ENCODE measurements at places on chromosomes 1 and 21.
A peak's percentile ranks its signal among the peaks of the same experiment; 100 is the strongest.

- no peak for DNase-seq
Measured at GRCh38 chr1:180695282-180695681, 63.5 kb downstream of the XPR1 start.

DNA sequence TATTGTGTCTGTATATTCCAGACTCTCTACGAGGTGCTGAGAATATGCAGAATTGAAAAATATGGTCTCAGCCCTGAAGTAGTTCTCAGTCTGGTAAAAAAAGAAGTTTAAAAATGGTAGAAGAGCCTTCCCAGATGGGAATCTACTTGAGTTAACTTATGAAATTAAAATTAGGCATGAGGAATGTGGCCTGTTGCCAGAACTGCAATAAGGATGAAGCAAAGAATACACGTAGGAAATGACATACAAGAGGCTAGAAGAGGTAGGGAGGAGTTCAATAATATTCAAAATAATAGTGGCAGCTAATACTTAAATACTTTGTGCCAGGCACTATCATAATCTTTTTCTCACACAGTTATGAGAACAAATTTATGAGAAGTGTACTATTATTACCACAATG is 6.3 kb downstream of the ASPM start:
- no peak for DNase-seq

DNA sequence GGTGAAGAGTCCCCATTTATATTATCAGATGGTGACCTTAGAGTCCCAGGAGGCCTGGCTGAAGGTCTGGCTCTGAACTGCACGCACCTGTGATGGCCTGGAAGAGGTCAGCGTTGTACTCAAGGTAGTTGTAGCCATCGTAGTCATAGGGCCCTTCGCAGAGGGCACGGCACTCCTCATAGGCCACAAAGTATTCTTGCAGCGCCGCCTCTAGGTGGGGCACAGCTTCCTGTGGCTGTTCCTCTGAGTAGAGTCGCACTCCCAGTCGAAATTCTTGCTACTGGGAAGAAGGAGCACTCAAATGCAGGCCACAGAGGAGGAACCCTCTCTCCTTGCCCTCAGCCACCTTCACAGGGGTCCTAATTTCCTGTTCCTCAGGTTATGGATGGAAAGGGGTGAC is 7.7 kb downstream of the P3H1 start:
- no peak for DNase-seq

DNA sequence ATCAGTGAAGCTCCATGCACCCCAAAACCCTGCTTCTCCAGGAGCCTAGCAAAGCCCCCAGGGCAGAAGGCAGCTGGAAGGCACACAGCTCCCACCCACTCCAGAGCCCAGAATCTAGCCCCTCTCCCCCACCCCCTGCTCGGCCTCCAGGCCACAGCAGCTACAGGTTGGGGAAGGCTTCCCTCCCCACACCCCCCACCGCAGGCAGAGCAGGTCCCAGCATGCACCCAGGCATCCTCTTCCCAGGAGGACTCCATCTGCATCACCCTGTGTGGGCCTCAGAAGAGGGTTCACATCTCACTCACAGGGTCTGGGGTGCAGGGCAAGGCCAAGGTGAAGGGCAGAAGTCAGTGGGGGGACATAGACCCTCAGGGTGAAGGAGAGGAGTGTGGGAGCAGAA is 719 bp downstream of the S100A14 start:
- no peak for DNase-seq

GRCh38 chr1:114979278-114979891 is 50.2 kb upstream of the TSHB start:
- DNase-seq, result peak; percentile 9

- DNase-seq, result no peak
Measured at GRCh38 chr1:61538228-61538627, 186.7 kb downstream of the TM2D1 start.

GRCh38 chr1:18644013-18644399 is 13.4 kb downstream of the PAX7 start:
- no peak for DNase-seq

DNA sequence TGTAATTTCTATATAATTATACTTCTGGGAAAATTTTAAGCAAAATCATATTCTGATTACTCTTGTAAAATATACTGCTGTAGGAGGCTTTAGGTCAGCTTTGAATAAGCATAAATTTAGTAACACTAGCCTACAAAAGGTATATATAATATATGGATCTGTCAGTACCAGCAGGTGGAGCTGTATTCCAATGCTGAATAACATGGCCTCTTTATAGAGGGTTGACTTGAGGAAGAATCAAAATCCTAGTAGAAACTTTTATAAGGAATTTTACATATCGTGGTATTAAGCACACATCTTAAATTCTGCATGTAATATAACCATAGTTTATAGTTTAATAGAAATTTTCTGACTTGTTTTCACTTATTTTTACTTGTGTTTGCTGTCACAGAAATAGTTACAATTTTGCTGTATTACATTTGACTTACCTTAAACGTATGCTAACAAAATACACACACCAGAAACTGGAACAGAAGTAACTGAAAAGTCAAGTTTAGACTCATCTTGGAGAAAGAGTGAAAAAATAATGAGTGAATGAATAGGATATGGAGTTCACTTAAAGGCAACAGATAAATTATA is 79.3 kb downstream of the HMCN1 start:
- DNase-seq, result peak; percentile 12

DNA sequence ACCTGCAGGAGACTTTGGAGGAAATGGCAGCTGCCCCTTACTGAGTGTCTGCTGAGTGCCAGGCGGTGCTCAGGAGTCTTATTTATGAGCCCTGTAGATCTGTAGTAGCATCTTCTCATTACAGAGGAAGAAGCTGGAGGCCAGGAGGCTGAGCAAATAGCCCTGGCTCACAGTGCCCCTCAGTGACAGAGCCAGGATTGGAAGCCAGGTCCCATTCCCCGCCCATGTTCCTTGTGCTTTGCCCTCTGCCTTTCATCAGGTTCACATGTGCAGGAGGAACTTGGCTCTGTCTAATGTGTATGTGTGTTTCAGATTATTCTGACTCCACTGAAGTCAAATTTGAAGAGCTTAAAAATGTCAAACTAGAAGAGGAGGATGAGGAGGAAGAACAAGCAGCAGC is 21.2 kb downstream of the KDM4A start:
- DNase-seq, result no peak

- no peak for DNase-seq
Measured at GRCh38 chr1:233478611-233479010, 135.3 kb upstream of the KCNK1 start.
